Stromal cell of bone marrow (primary cell): ENCODE measurements at places on chromosomes 4 and X.

- no peak for DNase-seq
Observed at GRCh38 chr4:186906722-186907121, 183.1 kb upstream of the FAT1 start.

GRCh38 chr4:17583276-17583675, 6.3 kb downstream of the LAP3 start:
- no peak for DNase-seq

GRCh38 chr4:136731025-136731424, 801.3 kb downstream of the PCDH18 start:
- no peak for DNase-seq

- DNase-seq = no peak
Observed at GRCh38 chr4:54571293-54572151, 86.2 kb upstream of the KIT start.

DNA sequence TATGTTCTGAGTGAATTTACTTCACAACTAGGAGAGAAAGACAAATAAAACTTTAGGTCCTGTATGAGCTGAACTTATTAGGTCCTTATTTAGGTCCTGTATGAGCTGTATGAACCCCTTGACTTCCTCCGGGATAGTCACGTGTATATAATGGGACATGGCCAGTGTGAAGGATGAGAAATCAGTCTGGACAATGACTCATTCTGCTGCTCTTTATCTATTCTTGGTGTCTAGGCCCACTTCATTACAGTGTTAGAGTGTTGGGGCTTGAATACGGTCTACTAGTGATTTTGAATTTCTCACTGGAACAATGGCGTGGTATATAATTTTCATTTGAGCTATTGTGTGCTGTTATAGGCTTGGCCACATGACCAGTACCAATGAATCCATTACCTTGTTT, 21.9 kb downstream of the STK26 start:
- DNase-seq = no peak

- peak; percentile 13 for DNase-seq
Observed at GRCh38 chrX:11724122-11725017, 33.7 kb upstream of the MSL3 start.

GRCh38 chr4:55503169-55503568, 43.5 kb downstream of the CLOCK start:
- DNase-seq = peak; percentile 36

DNA sequence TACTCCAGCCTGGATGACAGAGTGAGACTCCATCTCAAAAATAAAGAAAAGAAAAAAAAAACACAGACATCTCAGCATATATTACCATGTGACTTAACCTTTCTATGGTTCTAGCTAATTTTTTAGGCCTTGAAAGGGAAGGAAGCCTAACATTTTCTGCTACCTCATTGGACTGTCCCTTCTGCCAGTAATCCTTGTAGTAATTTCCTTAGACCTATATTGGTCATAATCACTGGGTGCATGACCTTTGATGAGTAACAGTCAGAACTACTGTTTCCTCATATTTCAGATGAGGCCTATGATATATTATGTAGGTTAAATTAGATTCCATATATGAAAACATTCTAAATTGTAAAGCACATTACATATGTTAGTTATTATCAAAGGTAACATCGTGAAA, 9.6 kb downstream of the XIAP start:
- no peak for DNase-seq
